ENCODE measurements at places on chromosomes 5 and 9. TPM values are rescaled to one million over a fixed set of nuclear protein-coding genes. Genes with fewer than 3 reads are reported as not detected.

The CNOT8 gene
- total RNA-seq, result 81.8 TPM

The LHX2 gene
- 59.5 TPM for total RNA-seq

The DNM1 gene
- total RNA-seq, result 30.1 TPM

The OTP gene
- not detected for total RNA-seq

The LMX1B gene
- 0.19 TPM for total RNA-seq

The TMEM252 gene
- not detected for total RNA-seq

The COL15A1 gene
- 3.2 TPM for total RNA-seq

The BRD8 gene
- 113 TPM for total RNA-seq

The SPINK4 gene
- total RNA-seq, result not detected

The TRIM7 gene
- not detected for total RNA-seq

DNA sequence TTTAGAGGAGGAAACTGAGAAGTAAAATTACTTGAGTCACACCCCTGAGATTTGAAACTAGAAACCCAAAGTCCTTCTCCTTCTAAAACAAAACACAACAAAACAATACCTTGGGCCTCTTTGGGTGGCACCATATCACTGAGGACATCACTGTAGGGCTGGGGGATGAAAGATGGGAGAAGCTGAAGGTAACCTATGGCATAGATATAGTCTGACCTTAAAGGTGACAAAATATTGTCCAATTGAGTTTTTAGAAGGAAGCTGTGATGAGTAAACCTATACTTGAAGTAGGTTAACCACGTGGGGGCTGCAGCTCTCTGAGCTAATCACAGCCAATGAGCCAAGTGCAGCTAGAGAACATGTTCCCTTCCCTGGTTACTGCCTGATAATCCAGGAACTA, 167.4 kb upstream of the CD180 start:
- no peaks in the 10 kb centered on the region for H3K4me1 ChIP-seq
- DNase-seq, result no peak
- no peak overlapping the region for H3K27ac ChIP-seq
- H3K4me3 ChIP-seq, result no peak overlapping the region
- no peaks in the 10 kb centered on the region for H3K36me3 ChIP-seq

DNA sequence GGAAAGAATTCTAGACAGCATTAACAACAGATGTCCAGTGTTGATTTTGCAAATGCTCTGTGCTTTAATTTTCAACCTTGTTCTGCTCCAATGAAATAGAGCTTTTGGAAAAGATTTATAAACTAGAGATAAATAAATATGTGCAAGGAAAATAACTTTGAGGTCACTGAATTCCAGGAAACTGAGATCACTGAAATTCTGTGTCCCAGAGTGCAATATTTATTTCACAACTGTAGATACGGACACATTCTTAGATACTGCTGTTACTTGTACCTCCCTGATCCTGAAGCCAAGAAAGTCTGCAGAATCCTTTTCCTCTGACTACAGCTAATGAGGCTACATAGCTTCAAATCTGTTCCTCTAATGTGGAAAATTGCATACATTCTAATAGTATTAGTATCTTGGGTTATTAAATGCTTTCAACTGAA, 222.9 kb downstream of the DOCK8 start:
- peaks cover 9% of the 10 kb centered on the region for H3K4me1 ChIP-seq
- H3K4me3 ChIP-seq, result no peak overlapping the region
- no peaks in the 10 kb centered on the region for H3K36me3 ChIP-seq
- H3K27ac ChIP-seq, result no peak overlapping the region
- H3K27me3 ChIP-seq, result no peaks in the 10 kb centered on the region

- no peak overlapping the region for H3K4me3 ChIP-seq
- peak overlapping the region; percentile 47 for H3K27ac ChIP-seq
- no peaks in the 10 kb centered on the region for H3K27me3 ChIP-seq
These were observed 219.9 kb upstream of the TMEM161B start for GRCh38 chr5:88488561-88488960.

DNA sequence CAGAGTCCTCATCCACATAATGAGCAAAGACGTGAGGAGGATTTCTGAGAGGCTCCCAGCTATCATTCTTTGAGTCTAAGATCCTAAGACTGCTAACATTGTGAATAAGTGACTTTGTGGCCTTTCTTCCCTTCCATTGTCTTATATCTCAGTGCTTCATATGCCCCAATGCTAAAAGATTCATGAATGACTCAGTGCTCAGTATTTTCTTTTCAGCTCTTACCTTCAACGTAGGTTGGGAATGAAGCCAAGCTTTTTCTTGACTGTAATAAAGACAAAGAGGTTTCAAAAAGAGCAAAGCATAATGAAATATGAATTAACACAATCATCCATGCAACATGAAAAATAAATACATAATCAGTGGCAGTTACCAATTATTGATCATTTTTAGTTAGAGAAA, 146.4 kb downstream of the ENTREP1 start:
- H3K27me3 ChIP-seq, result no peaks in the 10 kb centered on the region
- H3K36me3 ChIP-seq, result no peaks in the 10 kb centered on the region
- no peak overlapping the region for H3K4me3 ChIP-seq

DNA sequence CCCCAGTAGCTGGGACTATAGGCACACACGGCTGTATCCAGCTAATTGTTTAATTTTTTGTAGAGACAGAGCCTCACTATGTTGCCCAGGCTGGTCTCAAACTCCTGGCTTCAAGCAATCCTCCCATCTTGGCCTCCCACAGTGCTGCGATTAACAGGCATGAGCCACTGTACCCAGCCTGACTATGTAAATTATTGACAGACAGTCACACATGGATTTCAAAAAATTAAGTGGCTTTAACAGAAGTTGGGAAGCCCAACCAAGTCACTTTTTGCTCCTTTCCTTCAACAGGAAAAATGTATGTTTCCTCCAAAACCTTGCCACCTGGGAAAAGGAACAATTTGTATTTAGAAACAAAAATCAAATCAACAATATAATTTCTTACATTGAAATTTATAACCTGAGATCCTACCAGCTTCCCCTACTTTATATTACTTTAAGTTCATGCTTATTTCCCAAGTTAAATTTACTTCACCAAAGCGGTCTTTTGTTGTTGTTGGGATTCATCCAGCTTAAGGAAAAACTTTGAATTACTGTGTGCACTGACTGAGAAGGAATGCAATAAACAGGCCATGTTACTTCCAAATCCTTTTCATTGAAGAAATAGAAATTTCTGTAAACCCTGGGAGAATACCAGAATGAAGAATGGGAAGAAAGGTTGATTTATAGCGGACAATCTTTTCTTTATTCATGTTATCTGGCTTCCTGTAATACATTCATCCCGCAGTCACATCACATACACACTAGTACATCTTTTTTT, 8.6 kb downstream of the PCA3 start:
- no peaks in the 10 kb centered on the region for H3K27me3 ChIP-seq
- no peaks in the 10 kb centered on the region for H3K4me1 ChIP-seq
- H3K4me3 ChIP-seq, result no peak overlapping the region
- H3K36me3 ChIP-seq, result no peaks in the 10 kb centered on the region

DNA sequence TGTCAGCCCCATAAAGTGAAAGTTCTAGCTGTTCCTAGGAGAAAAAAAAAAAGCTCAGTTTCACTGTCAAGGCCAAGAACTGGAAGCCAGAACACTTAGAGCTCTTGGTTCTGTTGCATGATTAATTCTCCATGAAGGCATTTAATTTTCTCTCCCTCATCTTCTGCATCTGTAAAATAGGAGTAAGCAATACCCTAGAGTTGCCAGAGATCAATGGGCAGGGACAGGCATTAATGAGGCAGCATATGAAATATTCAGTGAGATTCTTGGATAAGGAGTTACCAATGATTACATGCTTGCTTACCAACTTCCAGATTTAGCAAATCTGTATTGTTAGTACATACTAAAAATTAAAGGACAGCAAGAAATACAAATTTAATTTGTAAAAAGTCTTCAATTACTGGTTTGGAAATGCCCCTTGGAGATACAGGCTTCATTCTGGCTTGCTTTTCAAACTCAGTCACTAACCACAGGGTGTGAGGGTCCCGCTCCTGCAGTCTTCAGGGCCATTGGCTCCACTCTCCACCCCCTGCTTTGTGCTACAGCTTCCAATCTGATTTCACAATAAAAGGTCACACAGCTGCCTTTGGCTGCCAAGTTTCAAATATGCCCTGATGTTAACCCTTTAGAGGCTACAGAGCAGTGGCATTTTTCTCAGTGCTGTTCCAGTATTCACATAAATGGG, 624.6 kb downstream of the BNC2 start:
- H3K4me3 ChIP-seq, result no peak overlapping the region
- peaks cover 27% of the 10 kb centered on the region for H3K4me1 ChIP-seq
- H3K36me3 ChIP-seq, result no peaks in the 10 kb centered on the region
- no peak overlapping the region for H3K27ac ChIP-seq
- no peaks in the 10 kb centered on the region for H3K27me3 ChIP-seq
- DNase-seq, result no peak

GRCh38 chr5:115168829-115169486, 750 bp downstream of the TRIM36 start:
- peak; percentile 83 for DNase-seq
- peaks cover 14% of the 10 kb centered on the region for H3K4me1 ChIP-seq
- no peaks in the 10 kb centered on the region for H3K36me3 ChIP-seq
- peak overlapping the region; percentile 86 for H3K27ac ChIP-seq
- H3K27me3 ChIP-seq, result peaks cover 36% of the 10 kb centered on the region

DNA sequence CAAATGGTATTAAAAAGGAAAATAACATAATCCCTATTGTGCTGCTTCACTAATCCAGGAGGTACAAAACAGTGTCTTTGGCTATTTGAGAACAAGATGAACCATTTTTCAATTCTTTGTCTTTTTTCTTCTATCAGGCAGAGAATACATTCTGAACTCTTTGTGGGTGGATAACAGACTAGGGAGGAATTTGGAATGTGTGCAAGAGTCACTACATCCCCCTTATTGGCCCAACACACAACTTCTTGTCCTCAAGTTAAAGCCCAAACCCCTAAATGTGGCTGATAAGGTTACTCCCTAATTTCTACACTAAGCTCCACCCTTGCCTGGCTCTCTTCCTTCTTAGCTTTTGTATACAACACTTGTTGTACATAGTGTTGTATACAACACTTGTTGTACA, 342.7 kb upstream of the RFX3 start:
- H3K36me3 ChIP-seq, result no peaks in the 10 kb centered on the region
- no peak overlapping the region for H3K4me3 ChIP-seq
- no peak for DNase-seq
- peaks cover 8% of the 10 kb centered on the region for H3K4me1 ChIP-seq
- no peaks in the 10 kb centered on the region for H3K27me3 ChIP-seq

- no peaks in the 10 kb centered on the region for H3K36me3 ChIP-seq
- H3K4me3 ChIP-seq, result no peak overlapping the region
- H3K27ac ChIP-seq, result no peak overlapping the region
- DNase-seq, result peak; percentile 88
- peaks cover 12% of the 10 kb centered on the region for H3K4me1 ChIP-seq
- H3K27me3 ChIP-seq, result no peaks in the 10 kb centered on the region
These were observed 80.1 kb upstream of the DMAC1 start for GRCh38 chr9:7879551-7880245.

DNA sequence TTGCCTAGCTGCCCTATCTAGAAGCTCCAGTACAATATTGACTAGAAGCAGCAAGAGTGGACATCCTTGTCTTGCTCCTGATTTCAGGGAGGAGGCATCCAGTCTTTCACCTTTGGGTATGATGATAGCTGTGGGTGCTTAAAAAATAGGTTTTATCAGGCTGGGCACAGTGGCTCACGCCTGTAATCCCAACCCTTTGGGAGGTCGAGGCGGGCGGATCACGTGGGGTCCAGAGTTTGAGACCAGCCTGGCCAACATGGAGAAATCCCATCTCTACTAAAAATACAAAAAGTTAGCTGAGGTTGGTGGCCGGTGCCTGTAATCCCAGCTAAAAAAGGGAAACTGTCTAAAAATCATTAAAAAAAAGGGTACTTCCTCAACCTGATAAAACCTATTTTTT, 2.0 kb upstream of the CAMSAP1 start:
- peaks cover 12% of the 10 kb centered on the region for H3K36me3 ChIP-seq
- H3K27me3 ChIP-seq, result no peaks in the 10 kb centered on the region
- H3K4me1 ChIP-seq, result peaks cover 22% of the 10 kb centered on the region
- no peak for DNase-seq
- H3K27ac ChIP-seq, result no peak overlapping the region

GRCh38 chr5:54653956-54654614, 136.5 kb downstream of the SNX18 start:
- H3K27ac ChIP-seq, result no peak overlapping the region
- no peak overlapping the region for H3K4me3 ChIP-seq
- no peaks in the 10 kb centered on the region for H3K36me3 ChIP-seq
- no peak for DNase-seq
- no peaks in the 10 kb centered on the region for H3K27me3 ChIP-seq
- H3K4me1 ChIP-seq, result no peaks in the 10 kb centered on the region

- no peak overlapping the region for H3K4me3 ChIP-seq
- no peak overlapping the region for H3K27ac ChIP-seq
- H3K36me3 ChIP-seq, result no peaks in the 10 kb centered on the region
These were observed 100.0 kb downstream of the PSD2 start for GRCh38 chr5:139895647-139896046.

GRCh38 chr9:28801144-28801799, 1228.0 kb upstream of the C9orf72 start:
- H3K27me3 ChIP-seq, result no peaks in the 10 kb centered on the region
- H3K4me3 ChIP-seq, result no peak overlapping the region
- no peaks in the 10 kb centered on the region for H3K36me3 ChIP-seq
- no peak for DNase-seq
- H3K27ac ChIP-seq, result no peak overlapping the region

- H3K4me1 ChIP-seq, result peaks cover 11% of the 10 kb centered on the region
- H3K27me3 ChIP-seq, result no peaks in the 10 kb centered on the region
- no peak overlapping the region for H3K27ac ChIP-seq
These were observed 2.9 kb downstream of the BAAT start for GRCh38 chr9:101381833-101382342.

- no peak for DNase-seq
- no peaks in the 10 kb centered on the region for H3K27me3 ChIP-seq
- H3K36me3 ChIP-seq, result no peaks in the 10 kb centered on the region
These were observed 183.2 kb upstream of the TUSC1 start for GRCh38 chr9:25861421-25861820.
